ENCODE measurements at places on chromosomes 16 and 17.
A peak's percentile ranks its signal among the peaks of the same experiment; 100 is the strongest.

DNA sequence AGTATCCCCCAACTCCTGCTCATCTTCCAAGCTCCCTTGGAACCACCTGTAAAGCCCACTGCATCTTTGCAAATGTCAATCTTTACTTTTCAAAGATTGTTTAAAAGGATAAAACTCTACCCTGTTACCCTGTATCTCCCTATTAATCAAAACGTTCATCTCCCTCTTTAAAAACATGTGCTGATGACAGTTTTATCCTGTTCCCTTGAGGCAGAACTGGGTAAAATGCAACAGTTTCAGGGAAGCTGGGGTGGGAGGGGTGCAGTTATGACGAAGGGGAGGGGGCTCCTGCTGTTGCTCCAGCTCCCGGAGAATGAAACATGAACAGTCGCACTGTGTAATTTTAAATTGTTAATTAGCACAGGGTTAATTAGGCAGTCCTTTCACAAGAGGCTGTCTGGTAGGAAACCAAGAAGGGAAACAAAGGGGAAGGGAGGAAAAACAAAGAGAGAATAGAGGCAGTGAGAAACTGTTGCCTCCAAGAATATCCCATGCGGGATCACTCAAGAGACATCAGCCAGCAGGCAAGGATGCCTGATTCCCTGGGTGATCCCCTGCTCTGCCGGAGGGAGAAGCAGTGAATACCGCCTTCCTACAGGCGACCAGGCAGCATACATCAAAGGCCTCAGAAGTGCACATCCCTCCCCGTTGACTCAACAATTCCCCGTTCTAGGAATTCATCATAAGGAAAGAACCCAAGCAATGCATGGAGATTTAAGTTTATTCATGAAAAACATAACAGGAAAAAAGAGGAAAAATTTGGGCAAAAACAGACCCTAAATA is 84.2 kb downstream of the ZFHX3 start:
- DNase-seq, result no peak

- DNase-seq, result no peak
Observed at GRCh38 chr17:41559548-41559947, 12.3 kb downstream of the KRT9 start.

- no peak for DNase-seq
Observed at GRCh38 chr16:11114366-11115164, 141.4 kb downstream of the SOCS1 start.

DNA sequence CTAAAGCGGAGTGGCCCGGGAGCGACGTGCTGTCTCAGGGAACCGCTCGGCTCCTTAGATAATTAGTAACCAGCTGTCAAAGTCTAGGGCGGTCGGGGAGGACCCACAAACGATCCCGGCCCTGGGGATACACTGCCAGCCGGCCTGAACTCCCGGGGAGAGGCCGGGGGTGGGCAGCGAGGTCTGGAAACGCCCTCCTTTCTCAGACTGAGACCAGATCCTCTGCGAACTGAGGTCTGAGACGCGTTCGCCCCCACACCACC is 1.3 kb downstream of the HNF1B start:
- peak; percentile 80 for DNase-seq

GRCh38 chr16:3113765-3114479 is 1.5 kb downstream of the ZNF205 start:
- DNase-seq, result no peak

- no peak for DNase-seq
Observed at GRCh38 chr17:78249818-78250806, 18.7 kb downstream of the TMEM235 start.

- no peak for DNase-seq
Observed at GRCh38 chr17:35773679-35774425, 13.2 kb downstream of the C17orf50 start.

DNA sequence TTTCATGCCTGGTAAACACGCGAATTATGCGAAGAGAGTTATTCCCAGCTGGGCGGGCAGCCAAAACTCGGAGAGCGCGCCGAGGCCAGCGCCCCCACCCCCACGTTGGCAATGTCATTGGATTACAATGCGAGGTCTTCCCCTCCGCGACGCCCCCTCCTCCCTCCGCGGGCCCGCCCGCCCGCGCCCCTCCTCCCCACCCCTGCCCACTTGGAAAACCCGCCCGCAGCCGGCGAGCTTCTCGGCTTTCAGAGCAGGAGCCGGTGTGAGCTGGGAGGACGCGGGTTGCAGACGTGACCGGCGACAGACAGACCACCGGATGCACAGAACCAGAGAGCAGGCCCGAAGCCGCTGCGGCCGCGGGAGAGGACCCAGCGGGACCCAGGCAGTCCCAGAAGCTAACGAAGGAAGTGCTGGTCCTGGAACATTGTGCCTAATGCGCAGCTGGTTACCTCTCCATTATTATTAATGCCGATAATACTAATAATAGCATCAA is 4.0 kb downstream of the NOG start:
- no peak for DNase-seq

- DNase-seq, result peak; percentile 91
Observed at GRCh38 chr17:42120770-42121769, at the start of gene KAT2A. Gene KAT2A (minus strand): TSS chr17:42121367. CDS start chr17:42121304, 63 bp downstream.

GRCh38 chr16:16005721-16006120 is 56.3 kb downstream of the ABCC1 start:
- no peak for DNase-seq

GRCh38 chr17:82527898-82528297 is 8.4 kb downstream of the FOXK2 start:
- no peak for DNase-seq

DNA sequence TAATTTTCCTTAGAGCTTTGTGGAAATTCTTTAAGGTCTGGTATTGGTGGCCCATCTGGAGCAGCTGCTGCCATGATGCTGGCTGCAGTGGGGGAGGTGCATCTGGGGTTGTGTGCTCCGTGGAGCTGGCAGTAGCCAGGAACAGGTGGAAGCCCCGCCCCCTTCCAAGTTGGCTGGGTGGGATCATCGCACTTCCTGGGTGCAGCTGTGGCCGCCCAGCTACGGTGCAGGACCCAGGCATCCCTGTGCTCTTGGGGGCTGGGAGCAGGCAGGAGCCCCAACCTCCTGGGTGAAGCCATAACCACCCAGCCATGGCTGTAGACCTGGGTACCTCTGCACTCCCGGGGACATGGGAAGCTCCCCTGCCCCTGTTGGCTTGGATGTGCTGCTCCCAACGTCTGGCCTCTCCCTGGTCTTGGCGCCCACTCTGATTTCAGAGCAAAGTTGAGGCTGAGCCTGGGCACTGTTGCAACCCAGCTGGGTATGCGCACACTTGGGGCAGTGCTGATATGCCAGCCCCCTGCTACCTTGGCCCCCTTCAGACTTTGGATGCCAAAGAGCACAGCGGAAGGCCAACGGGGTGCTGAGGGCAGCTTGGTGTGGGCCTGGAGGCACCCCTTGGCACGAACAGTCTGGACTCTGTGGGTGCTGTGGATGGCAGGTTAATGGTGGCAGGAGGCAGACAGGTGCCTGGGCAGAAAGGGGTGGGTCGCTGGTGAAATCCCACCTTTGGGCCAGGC is 145.2 kb downstream of the MYO1D start:
- DNase-seq, result no peak

GRCh38 chr17:65088621-65089360 is 32.3 kb upstream of the GNA13 start:
- no peak for DNase-seq

All from Peyer's patch (tissue), 4 donors.